ENCODE measurements at places on chromosomes 12 and 14.

- DNase-seq = no peak
Observed at GRCh38 chr14:103130965-103131364, 7.7 kb downstream of the TNFAIP2 start.

DNA sequence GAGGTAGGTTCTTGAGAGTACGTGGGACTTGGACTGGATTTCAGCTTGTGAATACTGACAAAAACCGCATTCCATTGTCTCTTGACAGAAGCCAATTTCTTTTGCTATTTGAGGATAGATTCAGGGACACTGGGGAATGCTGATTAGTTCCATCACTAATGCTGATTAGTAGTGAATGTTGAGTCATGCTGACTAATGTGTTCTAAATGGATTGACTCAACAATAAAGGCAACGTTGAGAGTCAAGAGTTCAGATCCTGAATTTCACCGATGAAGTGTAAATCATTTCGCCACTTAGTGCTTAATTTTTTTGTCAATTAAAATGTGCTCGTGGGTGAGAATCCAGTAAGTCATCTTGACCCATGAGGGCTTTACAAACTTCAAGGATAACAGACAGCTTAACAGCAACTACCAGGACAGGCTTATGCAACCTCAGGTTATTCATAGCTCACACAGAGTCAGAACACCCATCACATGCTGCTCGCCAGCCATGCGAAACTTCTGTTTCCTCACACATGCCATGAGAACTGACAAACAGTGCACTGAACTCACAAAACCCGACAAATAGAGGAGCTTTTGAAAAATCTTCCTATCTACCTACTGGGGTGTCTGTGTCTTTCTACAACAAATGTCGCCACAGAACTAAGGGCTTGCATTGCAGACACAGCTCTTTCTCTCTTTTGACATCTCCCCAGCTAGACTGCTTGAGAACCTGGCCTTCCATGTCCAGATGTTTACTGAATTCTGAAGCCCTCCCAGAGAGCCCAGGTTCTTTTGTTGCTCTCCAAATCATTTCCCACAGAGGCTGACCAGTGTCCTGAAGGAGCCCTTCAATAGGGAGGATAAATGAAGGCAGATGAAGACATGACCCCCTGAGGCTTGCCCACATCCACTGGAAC, 316.4 kb downstream of the ZFP36L1 start:
- DNase-seq = no peak

- DNase-seq = no peak
Observed at GRCh38 chr12:16349131-16349460, 1.7 kb downstream of the MGST1 start.

GRCh38 chr14:59044707-59045106, 143.8 kb upstream of the DAAM1 start:
- no peak for DNase-seq

- no peak for DNase-seq
Observed at GRCh38 chr14:94334872-94335271, 11.7 kb upstream of the SERPINA6 start.

DNA sequence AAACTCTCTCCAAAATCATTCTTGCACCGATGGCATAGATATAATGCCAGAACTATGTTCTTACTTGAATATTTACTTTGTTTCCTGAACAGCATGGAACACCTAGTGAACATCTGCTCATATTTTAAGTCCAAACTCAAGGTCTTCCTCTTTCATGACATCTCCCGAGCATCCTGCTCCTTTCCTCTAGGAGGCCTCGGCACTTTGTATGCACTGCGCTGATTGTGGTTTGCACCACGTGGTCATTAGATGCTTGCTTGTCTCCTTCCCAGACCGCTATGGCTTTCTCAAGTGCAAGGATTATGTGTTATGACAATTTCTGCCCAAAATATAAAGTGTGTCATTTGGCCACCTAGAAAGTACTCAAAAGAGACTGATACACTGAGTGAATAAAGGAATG, 912.0 kb downstream of the GALC start:
- no peak for DNase-seq

- DNase-seq = no peak
Observed at GRCh38 chr14:101435546-101435945, 125.7 kb upstream of the DIO3 start.

DNA sequence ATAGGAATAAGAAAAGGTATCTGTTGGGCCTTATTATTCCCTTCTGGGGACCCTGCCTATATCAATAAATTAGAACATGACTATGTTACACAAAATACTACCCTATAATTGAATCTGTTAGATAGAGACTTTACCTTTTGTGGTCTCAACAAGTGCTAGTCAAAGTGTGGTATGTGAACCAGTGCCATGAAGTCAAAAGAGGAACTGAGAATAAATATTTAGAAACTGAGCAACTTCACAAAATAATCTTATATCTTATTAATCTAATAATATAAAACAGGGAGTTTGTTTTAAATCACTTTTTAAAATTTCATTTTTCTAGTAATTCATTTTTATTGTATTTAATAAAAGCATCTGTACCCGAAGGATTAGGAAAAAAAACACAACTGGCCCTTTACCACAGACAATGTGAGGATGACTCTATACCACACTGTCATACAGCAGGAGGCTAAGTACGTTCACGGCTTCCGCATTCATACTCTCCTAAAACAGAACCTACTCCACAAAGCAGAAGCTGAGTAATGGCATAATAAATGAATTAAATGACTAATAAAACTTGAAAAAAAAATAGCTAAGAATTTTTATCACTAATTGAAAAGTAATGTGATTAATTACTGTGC, 42.1 kb downstream of the SEC23A start:
- no peak for DNase-seq

- peak; percentile 33 for DNase-seq
Observed at GRCh38 chr12:106223485-106224354, 24.1 kb downstream of the CKAP4 start.

DNA sequence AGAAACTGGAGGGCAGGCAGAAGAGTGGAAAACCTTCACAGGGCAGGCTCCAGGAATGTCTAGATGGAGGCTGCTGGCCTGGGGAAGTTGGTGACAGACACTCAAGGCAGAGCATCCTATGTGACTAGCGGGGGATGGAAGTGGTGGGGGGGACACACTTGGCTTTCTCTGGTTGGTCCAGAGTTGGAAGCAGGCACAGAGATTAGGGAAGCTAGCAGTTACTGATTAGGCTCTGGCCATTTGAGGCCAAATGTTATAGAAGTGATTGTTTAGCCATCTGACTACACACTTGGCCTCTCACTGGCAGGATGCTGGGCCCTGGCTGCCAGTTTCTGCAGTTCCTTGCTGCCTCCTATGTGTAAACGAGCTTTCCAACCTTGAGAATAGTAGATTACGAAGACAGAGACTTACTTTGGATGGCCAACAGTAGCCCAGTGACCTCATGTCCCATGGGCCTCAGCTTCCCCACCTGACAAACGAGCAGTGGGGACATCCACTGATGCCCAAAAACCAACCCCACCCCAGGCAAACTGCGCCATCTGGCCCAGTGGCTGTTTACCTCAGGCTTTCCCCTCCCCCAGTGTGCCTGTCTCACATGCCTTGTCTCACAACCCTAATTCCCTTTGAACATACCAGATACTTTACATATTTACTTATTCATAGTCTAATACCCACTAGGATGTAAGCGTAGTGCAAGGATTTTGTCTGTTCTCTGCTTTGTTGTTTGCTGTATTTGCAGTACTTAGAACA, 102.7 kb downstream of the PAPLN start:
- no peak for DNase-seq

GRCh38 chr14:45526715-45527549, 273.9 kb upstream of the MIS18BP1 start:
- no peak for DNase-seq

GRCh38 chr14:103073367-103073875, 10.6 kb upstream of the LBHD2 start:
- no peak for DNase-seq

GRCh38 chr12:94147387-94147990, 888 bp upstream of the PLXNC1 start:
- no peak for DNase-seq

GRCh38 chr14:20400589-20400964, 12.7 kb downstream of the TEP1 start:
- no peak for DNase-seq

DNA sequence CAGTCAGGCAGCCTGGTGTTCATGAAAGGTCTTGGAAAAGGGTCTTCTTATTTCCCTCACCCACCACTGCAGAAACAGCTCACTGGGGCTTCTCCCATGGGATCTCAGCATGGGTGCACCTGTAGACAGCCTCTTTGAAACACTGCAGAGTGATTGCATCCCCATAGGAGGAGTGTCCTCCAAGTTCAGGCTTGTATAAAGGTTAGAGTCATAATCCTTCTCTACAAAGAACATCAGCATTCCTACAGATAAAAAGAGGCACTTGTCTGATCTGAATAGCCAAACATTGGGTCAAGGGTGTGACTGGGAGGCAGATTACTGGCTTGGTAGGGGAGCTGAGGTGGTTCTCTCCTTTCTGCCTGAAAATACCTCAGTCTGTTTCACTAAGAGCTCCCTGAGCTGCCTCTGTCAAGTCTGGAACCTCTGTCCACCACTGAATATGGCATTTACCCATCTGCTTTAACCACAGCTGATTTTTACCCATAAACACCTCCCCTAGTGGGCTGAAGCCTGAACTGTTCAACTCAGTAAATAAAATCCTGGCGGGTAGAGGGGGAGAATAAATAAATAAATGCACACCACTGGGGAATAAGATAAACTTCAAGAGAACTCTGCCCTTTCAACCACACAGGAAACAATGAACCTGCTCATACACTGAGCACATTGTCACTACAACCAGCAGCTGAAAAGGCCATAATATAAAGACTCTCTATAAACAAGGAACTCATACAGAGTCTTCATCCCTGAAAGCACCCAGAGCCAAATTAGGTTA, 120.7 kb upstream of the SCAF11 start:
- DNase-seq = no peak

- no peak for DNase-seq
Observed at GRCh38 chr12:104724992-104725585, 233.0 kb downstream of the SLC41A2 start.

- DNase-seq = no peak
Observed at GRCh38 chr12:11584221-11584855, 65.1 kb upstream of the ETV6 start.

- no peak for DNase-seq
Observed at GRCh38 chr12:101777978-101778377, 38.7 kb upstream of the SYCP3 start.

DNA sequence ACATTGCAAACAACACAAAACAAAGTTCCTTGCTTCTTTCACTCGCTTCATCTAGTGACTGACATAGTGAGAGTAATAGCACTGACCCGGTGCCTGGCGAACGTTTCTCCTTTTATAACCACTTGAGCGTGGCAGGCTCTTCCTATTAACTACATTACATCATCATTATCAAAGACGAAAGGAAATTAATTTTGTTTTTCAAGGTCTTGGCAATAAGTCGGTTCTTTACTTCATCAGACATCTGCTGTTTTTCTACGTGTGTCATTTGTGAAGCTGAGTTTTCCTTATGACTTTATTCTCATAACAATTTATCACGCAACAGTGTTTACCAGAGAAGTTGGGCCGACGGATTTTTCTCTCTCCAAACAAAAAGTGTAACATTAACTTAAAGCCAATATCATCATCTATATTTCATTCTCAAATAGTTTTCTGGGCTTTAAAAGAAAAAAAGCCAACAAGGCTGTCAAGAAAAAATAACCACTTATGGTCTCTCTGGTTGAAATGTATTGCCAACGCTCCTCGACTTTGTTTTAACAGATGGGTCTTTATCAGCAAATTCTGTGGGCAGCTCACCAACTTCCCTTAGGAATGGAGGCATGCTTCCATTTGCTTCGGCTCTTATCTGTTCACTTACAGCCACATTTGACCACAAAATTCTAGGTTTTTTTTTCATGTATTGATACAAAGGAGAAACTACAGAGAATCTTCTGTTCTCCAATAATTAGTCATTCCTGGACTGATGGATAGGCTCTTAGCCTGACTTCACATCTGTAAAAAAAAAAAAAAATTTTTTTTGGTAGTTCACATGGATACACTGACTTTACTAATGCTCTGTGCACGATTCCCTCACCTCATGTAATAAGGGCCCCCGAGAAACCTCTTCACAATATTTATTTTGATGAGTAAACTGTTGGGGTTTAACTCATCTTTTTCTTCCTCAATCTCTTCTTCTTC, 97.1 kb upstream of the CDKN3 start:
- DNase-seq = no peak

DNA sequence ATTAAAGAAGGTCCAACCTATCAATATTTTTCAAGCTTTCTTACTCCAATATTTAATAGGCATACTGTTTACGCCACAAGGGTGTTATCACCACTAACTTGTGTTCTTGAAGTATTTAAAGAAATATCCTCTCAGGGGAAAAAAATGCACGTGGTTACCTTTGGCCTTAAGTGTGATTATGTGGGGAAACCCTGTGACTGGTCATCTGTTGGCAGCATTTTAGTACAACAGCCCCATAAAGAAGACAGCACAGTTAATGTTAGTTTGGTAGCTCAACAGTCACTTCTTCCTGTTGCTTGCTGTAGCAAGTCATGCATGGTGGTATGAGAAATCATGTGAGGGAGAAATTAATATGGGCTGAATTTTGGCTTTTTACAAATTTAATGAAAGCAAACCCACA, 1021.5 kb upstream of the TMEM132C start:
- no peak for DNase-seq

- DNase-seq = no peak
Observed at GRCh38 chr12:82225871-82226270, 132.3 kb downstream of the CCDC59 start.

DNA sequence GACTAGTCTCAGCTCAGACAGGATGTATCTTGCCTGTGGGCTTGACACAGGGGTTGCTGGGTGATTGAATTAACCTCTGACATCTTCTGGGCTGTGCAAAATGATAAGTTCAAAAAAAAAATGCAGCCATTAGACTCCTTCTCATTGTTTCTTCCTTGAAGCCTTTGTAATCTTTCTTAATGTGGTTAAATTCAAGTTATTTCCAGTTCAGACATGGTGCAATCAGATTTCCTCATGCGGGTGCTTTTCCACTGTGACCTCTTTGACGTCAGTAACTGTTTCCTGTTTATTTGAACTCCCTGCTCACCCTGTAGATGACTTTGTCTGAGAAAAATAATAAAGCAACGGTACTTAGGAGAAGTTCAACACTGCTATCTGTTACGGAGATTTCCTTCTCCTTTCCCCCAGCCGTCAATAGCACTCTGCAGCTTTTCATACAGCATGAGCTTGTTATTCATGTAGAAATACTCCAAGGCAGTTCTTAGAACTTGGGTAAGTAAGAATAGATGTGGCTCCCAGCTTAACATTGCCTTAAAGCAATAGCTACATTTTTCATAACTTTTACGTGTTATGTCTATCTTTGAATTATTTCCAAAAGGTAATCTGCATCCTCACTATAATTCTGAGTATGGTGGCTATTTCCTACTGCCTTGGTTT, 155.5 kb downstream of the PRKCH start:
- DNase-seq = peak; percentile 38

GRCh38 chr12:128567730-128568129, 256.0 kb downstream of the SLC15A4 start:
- no peak for DNase-seq

GRCh38 chr14:51962711-51963110, 26.6 kb upstream of the RTRAF start:
- no peak for DNase-seq

- no peak for DNase-seq
Observed at GRCh38 chr14:35122696-35123387, 490 bp downstream of the PRORP start.

Data from stimulated activated CD8-positive, alpha-beta memory T cell treated with anti-CD3 and anti-CD28 coated beads, Interleukin-15, amount 100 ng/mL, for 48 hours (primary cell).